ENCODE measurements at places on chromosomes 6 and 20.

DNA sequence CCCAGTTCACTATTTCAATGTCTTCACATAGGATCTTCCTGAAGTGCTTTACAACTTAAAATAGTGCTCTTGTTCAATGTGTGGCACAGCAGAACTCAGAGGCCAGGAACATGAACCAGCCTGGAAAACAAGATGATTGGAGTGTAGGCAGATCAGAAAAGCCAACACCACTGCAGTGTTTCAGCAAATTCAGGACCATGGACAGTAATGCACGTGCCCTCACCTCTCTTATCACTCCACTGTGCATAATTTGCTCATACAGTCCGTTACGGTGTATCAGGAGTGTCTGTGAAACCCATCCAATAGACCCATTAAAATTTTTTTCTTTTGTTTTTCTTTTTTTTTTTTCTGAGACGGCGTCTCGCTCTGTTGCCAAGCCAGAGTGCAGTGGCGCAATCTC, 27.6 kb upstream of the HACE1 start:
- DNase-seq, result peak; percentile 72

GRCh38 chr6:1832844-1833787, 223.4 kb downstream of the FOXC1 start:
- DNase-seq, result no peak

GRCh38 chr20:48685300-48685699, 142.5 kb downstream of the PREX1 start:
- DNase-seq, result no peak

DNA sequence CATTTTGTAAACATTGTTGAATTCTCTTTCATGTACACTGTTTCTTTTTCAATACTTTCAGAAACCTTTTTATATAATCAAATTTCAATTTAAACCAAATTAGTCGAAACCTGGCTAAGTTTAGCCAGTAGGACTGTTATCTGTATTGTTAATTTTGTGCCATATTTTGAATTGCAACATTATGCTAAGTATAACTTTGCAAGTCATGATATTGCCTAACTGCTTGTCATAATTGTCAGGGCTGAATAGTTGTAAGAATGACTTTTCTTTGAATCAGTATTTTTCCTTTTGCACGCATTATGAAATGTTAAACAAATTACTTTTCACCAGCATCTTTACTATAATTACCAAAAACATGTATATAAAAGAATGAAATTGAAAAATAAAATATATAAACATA, 82.7 kb downstream of the SAMD3 start:
- peak; percentile 72 for DNase-seq

DNA sequence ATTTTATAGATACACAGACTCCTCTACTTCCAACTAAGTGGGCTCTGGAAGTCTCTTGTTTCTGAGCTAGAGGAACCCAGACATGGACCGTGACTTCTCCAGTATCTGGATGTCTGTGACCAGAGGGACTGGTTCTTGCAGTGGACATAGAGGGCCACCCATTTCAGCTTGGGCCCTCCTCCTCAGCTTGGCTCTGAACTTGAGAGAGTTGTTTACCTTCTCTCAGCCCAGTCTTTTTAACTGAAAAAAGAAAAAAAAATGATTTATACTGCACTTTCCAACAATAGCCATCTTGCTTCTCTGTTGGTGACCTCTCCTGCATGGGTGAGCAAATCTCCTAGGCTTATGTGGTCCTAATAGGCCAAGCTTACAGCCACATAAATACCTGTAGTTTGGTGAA, 60.3 kb upstream of the TMEM181 start:
- DNase-seq, result no peak

DNA sequence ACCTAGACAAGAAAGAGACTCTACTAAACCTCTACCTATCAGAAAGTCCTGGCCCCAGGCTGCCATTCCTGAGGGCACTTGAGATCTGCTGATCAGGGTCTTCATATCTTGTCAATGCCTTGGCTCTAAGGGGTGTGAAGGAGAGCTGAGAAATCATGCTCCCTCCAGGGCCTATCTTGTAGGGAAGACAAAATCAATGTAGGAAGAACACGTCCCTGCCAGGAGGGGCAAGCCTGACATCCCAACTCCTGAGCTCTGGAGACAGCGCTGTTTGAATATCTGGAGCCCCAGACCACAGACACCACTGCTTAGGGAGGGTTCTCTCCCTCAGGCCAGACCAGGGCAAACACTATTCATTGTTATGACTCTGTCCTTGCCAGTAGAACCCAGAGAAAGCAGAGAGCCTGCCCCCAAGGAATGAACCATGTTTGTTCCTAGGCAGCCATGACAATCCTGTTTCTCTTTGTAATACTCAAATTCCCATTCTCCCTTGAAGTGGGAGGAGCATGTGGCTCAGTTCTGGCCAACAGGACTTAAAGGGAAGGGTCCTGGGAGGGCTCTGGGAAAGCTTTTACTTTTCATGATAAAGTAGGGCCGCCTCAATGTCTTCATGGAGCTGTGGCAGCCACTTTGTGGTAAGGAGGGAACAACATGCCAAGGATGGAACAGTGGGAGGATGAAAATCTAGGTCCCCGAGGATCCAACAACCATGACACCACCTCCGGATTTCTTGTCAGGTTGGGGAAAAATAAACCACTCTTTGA, 1.8 kb upstream of the FASTKD5 start:
- DNase-seq, result no peak

DNA sequence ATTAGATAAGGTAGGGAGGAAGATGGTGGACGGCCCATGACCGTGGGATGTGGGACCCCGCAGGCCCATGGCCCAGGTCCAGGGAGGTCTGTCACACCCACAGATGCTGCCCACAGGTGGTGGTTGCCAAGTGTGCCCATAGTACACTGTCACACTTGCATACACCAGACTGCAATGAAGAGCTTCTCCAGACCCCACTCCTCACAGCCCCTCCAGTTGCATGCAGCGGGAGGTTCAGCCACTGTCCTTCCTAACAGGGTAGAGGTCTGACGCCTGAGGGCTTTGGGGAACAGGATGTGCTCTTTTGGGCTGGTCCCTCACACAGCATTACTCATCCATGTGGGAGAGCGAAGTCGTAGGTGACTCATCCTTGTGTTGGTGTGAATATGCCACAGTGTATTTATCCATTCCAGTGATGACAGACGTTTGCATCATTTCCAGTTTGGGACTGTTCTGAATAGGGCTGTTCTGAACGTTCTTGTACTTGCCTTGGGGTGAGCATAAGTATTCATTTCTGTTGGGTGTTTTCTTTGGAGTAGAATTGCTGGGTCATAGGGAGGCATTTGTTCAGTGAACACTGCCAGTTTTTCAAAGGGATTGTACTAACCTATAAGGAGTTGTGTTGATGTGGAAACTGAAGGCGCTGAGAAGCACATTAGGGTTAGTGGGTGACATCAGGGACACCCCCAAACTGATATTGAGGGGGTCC, 10.1 kb upstream of the PYGB start:
- peak; percentile 95 for DNase-seq

DNA sequence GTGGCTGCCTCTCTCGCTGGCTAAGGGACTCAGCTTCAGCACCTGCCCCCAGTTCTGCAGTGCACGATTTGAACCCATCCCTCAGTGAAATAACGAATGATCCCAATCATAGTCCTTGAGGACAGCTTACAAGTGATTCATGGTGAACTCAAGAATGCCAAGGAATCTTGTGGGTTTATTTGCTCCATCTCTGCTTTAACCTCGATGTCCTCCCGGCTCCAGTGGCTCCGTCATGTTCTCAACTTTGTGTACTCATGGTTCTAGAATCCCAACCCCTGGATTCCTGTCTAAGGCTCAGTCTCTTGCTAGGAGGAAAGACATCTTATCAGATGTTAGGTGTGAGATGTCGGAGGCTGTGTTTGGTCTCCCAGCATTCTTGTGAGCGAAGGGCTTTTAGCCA, 29.0 kb upstream of the GTSF1L start:
- no peak for DNase-seq

- no peak for DNase-seq
Measured at GRCh38 chr6:150695652-150696051, 96.0 kb downstream of the PLEKHG1 start.

- DNase-seq, result peak; percentile 38
Measured at GRCh38 chr20:35326021-35326739, 34.0 kb upstream of the FAM83C start.

GRCh38 chr6:89689732-89690131, 51.2 kb upstream of the LYRM2 start:
- no peak for DNase-seq

DNA sequence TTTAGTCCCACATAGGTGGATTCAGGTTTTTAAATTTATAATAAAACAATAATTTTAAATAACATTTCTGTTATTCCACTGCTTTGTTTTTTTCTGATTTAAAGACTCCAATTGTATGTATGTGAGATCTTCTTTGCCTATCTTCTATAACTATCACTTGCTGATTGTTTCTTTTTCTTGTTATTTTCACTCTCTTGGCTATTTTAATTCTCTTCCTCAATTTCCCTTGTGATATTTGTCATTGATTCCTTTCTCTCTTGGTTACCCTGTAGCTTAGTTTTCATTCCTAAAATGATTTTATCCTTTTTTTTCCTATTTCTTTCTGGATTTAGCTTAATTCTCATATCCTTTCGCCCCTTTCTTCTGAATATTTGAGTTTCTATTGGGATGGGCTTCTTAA, 227.3 kb upstream of the TENT5A start:
- no peak for DNase-seq

DNA sequence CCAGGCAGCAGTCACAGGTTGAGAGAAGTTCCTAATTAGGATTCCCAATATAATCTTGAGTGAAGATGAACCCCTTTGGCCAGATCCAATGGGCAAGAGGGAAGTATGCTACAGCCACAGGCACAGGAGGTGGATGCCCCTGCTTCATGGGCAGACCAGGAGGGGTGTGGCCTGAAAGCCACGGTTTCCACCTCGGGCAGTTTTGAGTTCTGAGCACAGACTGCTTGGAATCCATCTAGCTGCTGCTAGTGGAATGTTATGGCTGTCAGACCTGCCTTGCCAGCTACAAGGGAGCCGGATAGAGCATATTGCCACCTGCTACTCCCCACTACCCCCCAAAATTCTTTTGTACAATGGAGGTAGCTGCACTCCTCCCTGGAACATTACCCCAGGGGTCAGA, 672.9 kb downstream of the HACE1 start:
- DNase-seq, result no peak

DNA sequence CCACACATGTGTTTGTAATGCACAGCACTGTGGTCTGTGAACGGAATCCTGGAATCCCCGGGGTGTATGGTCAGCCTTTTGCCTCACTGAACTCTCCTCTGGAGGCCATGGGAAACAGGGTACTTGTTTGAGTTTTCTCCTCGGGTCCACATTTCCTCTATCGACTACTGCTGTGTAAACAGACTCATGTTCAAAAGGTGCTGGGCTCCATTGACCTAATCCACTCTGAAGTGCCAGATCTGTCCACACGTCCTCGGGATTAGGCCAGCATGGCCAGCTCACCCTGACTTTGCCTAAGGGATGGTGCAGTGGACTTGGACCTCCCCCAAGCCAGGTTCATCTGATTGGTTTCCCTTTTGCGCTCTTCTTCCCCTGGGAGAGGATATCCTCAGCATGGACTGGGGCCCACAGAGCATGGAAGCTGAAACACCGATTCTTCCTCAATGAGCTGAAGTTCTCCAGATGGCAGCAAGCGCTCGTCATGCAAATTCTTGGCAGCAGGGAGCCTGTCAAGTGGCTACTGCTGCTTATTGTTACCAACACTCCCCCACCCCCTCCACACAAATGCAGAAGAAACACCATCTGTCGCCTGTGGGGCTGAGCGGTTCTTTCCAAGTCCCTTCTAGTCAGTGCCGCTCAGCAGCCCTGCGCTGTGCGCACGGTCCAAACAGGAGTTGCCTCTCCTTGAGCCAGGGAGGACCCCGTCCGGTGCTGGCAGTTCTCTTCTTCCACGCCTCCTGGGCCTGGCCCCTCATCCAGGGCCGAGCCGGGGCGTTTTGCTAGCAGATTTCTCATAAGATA, 292.6 kb upstream of the MARCKS start:
- no peak for DNase-seq

GRCh38 chr6:123945386-123945785, 141.7 kb downstream of the NKAIN2 start:
- DNase-seq, result no peak

GRCh38 chr6:39951716-39952115, 17.5 kb upstream of the MOCS1 start:
- no peak for DNase-seq

DNA sequence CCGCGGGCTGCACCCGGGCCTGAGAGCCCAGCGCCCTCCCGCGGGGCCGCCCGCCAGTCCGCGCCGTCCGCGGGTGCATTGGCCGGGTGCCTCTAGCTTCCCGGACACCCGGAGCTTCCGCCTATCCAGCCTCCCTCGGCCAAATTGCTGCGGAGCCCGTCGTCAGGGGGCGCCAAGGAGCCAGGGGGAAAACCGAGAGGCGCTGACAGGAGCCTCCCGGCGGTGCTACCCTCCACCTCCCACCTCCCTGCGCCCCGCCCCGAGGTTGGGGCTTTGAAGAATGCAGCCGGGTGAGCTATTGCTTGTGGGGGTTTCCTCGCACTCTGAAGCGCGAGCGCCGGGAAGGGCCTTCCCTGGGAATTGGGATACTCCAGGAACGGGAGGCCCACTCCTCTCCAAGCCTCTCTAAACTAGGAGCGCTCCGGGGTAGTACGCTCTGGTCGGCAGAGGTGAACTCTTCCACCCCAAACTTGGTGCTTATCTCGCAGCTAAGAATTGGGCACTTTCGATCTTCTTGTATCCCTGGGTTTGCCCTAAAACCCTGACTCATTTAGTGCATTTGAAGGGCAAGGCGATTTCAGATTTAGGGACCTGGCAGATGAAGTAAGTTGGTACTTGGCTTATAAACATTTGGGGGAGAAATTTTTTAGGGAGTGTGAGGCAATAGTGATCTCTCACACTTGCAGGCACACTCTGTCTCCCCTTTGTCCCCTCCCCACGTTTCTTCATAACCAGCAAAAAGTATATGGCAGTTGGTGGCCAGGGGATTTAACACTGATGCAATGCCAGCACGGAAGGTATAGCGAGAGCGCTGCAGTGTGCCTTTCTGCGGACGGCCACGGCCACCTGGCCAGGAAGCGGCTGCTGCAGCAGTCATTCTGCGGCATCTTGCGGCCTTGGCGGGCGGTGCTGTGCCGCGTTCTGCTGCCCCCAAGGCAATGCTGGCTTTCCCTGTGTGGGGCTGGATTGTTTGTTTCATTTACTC, 556 bp downstream of the BEND6 start:
- DNase-seq, result peak; percentile 97

DNA sequence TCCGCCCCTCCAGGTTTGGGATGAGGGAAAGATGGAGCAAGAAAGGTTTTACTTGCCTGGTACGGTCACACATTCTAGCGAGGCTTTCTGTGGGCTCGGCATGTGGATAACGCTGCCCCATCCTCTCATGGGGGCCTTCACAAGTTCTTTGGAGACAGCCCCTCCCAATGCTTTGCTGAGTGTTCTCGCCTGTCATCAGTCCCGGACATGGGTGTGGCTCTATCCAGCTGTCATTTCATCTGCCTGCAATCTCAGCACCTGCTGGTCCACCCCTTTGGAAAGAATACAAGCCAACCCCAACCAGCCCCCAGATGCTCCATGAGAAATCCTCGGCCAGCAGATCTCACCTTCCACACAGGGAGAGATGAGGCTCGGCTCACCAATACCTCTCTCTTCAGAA, 30.3 kb upstream of the MDGA1 start:
- DNase-seq, result no peak

- DNase-seq, result no peak
Measured at GRCh38 chr6:169839898-169840631, 88.6 kb downstream of the ERMARD start.

All from OCI-M1 (cell line).